ENCODE measurements at places on chromosomes 1 and 21.

DNA sequence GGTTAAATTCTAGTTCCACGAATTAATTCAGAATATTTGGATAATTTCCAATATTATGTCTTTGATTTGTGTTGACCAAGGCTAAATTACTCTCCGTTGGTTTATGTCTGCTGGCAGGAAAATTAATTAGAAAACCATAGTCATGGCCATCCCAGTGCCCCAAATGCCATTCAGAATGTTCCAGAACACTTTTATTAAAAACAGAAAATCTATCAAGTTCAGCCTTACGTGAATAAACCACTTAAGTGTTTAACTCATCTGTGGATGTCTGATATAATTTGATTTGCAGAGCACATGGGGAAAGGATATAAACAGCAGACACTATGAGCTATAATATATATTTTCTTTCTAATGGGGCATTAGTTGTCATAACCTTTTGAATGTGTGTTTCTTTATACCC is 480.7 kb downstream of the MRPL39 start:
- DNase-seq, result no peak

- no peak for DNase-seq
These were observed 299.5 kb upstream of the RRP15 start for GRCh38 chr1:217985641-217986040.

GRCh38 chr1:57013522-57013921 is 47.7 kb upstream of the C8B start:
- no peak for DNase-seq

- no peak for DNase-seq
These were observed 18.7 kb upstream of the GOLT1A start for GRCh38 chr1:204232526-204232925.

- DNase-seq, result no peak
These were observed 30.3 kb downstream of the SSBP3 start for GRCh38 chr1:54375712-54376429.

All from GM18507 (cell line).